Mucosa of gallbladder (tissue), 1 donor: ENCODE measurements at places on chromosomes 2 and 18. TPM values are rescaled to one million over a fixed set of nuclear protein-coding genes. Genes with fewer than 3 reads are reported as not detected.

The AQP12B gene
- not detected for total RNA-seq

The BOD1L2 gene
- total RNA-seq = not detected

The RGPD3 gene
- 0.14 TPM for total RNA-seq

DNA sequence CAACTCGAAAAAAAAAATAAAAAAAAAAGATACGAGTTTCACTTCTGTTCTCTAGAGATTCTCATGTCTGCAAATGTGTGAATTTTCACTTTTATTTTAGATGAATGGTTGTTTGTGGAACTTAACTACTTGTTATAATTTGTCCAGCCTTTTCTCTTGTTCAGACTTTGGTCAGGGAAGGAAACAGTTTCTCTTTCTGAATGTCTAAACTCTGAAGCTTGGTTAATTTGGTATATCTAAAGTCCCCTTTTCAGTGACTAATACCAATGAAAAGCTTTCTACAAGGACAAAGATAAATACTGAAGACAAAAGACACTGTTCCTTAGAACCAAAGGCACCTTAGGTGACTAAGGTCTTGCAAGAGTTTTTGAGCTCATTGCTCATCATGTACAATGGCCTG, 144.4 kb upstream of the PIEZO2 start:
- DNase-seq = no peak

DNA sequence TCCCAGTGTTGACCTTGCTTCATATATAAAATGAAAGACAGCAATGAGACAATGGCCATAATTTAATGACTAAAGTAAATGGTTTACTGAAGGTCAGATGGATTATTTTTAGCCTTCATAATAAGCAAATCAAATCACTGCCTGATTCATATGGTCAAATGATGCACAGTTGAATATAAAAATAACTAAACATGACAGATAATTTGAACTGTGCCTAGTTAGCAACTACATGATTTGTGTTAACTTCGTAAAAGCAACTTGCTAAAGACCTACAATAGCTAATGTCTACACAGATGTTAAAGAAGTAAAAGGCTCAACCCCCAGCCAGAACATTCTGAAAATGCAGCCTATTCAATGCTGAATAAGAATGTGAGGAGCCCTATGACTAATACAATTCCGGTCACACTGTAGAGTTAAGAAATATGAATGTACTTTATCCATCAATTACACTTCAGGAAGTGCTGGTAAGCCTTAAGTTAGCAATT, 590.8 kb upstream of the CDH2 start:
- DNase-seq = no peak

- no peak for DNase-seq
These were observed 99.0 kb downstream of the FAM124B start for GRCh38 chr2:224302952-224303351.

DNA sequence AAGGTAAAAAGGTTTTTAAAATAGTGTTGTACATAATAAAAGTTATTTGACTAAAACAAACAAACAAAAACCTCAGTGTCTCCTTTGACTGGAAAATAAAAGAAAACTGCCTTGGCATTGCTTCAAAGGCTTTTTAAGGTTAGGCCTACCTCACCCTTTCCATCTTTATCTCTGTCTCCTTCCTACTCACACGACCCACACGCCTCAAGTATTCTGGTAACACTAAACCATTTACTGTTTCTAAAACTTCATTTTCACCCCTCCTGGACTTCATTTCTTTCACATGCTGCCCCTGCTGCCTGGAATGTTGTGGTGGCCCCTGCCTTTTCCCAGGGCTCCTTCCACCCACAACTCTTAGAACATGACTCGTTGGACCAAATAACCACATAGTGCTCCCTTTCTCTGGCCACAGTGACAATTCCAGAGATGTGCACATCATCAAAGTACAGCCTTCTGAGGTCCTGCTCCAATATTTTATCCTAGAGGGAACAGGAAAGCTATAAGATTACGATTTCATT, 54.0 kb downstream of the ERBB4 start:
- DNase-seq = no peak

DNA sequence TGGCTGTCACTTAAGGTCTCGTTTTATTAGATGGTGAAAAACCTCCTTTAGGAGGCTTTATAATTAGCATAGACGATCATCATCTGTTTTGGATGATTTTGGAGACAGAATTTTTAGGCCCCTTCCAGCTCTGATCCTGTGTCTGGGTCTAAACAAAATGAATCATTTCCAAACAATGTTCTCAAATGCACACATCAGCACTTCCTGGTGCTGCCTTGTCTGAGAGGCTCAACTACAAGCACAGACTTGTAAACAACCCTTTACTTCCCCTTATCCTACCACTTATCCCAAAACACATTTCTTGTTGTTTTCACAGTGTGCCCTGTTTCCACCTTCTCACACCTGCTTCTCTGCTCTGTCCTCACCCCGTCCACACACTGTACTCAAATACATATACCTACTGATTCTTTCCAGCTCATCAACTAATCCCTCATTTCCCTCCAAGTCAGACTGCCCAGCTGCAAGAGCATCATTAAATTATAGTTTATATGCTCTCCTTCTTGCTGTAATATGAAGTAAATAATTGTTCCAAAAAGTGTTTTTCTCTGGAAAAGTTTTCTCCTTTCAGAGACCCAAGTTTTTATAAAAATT, 71.2 kb upstream of the COL3A1 start:
- no peak for DNase-seq

GRCh38 chr2:170227951-170228350, 50.0 kb downstream of the MYO3B start:
- no peak for DNase-seq

GRCh38 chr2:171347591-171348032, 86.2 kb downstream of the METTL8 start:
- peak; percentile 10 for DNase-seq

DNA sequence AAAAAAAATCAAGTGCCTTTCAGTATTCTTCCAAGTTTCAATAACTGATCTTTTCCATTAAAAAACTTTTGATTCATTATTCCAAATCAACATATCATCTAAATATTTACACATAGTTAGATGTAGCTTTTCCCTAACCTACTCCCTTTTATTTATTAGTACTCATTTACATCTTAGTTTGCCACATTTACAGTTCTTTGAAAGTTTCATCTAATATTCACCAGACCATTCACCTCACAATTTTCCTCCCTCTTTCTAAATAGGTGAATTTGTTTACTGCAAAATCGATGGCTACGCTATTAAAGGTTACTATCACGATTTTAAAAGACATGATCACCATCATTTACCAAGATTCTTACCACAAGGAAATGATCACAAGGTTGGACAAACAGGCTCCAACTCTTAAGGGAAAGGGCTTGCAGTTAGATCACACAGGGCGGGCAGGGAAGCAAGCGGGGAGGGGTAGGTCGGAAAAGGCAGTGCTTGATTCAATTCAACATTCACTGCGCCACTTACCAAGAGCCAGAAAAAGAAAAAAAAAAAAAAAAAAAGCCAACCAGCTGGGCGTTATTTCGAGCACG, 654 bp upstream of the MARCHF7 start:
- DNase-seq = no peak

- DNase-seq = no peak
These were observed 110.6 kb downstream of the CRIM1 start for GRCh38 chr2:36466135-36466534.

- no peak for DNase-seq
These were observed 67.1 kb downstream of the CYP26B1 start for GRCh38 chr2:72080286-72081145.

GRCh38 chr2:3483227-3483985, 35.9 kb downstream of the ADI1 start:
- peak; percentile 67 for DNase-seq

- DNase-seq = no peak
These were observed 78.0 kb upstream of the NFATC1 start for GRCh38 chr18:79317703-79318102.

- DNase-seq = no peak
These were observed 94.5 kb upstream of the CHRNA1 start for GRCh38 chr2:174858745-174859144.

GRCh38 chr2:240997856-240998705, at the start of gene SNED1:
SNED1 (plus strand) TSS chr2:240998618; CDS start chr2:240998838, 220 bp downstream.
- peak; percentile 87 for DNase-seq

- no peak for DNase-seq
These were observed 562 bp upstream of the MFSD2B start for GRCh38 chr2:24009367-24009679.

GRCh38 chr2:37664231-37664643, 7.2 kb downstream of the CDC42EP3 start:
- no peak for DNase-seq

DNA sequence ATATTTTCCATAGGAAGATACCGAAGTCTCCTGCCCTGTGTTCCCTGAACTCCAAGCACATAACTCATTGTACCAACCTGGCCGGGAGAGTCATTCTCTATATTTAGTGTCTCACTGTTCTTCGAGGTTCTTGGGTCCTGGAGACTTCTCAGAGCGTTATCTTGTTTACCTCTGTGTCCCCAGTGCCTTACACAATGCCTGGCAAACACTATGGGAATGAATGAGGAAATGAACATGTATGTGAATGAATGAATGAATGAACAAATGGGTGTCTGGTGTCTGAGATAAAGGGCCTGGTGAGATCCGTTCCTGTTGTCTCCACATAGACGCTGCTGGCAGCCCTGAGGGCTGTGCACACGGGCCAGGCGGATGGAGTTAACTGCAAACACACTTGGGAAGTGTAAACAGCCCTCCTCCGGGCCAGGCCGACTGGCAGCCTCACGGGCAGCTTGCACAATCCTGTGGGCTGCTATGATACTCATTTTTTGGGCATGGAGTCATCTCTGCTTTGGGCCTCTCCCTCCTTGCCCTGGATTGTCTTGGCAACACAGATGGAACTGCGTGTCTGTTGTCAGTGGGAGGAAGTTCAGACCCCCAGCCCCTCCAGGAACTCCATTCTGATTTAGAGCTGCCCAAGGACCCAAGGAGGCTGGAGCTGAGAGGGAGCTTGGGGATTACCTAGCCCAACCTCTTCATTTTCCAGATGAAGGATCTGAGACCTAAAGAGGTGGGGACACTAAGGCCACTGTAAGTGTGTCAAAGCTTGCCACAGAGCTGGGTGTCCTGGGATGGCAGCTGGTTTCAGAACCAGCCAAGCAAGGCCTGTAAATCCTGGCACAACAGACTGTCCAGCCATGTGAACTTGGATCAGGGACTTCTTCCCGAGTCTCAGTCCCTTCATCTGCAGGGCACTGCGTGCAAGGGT, 124.4 kb downstream of the INHBB start:
- DNase-seq = peak; percentile 82

DNA sequence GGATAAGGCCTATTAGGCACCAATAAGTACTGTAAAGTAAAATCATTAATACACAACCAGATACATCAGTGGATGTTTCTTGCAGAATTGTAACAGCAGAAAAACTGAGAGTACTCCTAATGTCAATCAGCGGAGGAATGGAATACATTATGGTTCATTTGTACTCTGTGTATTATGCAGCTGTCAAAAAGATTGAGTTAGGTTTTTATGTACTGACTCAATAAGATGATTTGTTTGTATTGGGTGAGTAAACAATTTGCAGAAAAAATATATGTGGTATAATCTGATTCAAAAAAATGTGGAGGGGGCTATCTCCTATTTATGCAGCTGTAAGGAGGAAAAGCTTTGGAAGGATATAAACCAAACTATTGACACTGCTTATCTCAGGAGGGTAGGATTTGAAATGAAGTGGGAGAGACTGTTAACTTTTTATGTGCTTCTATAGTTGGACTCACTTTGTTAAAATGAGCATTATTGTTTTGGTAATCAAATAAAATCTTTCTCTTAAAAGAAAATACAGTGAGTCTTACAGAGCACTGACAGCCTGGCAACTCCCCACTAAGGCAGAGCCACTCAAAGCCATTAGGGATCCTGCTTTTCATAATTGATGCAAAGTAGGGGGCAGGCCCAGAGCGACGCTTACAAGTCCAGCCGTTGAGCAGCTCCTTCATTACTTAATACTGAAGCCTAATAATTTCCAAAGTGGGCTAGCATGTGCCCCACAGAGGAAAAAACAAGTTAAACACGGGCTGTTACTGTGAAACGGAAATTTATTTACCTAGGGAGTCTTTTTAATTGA, 168.8 kb downstream of the PHLPP1 start:
- DNase-seq = no peak

- no peak for DNase-seq
These were observed 20.8 kb downstream of the KCNF1 start for GRCh38 chr2:10932345-10933151.

DNA sequence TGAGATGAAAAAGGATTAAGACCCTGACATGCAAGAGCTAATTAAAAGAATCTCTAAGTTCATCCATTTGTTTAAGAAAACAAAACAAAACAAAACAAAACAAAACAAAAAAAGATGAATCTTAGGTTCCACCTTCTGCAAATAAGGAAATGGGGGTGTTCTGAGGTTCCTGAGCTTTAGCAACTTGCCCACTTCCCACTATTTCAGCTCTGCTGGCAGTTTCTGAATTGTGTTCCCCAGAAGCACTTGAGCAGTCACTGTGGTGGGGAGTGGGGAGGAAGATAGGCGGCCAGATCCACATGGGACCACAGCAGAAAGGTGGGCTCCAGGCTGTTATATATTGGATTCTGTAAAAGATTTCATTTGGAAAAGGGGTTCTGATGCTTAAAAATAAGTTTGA, 20.3 kb downstream of the INO80C start:
- no peak for DNase-seq

- peak; percentile 23 for DNase-seq
These were observed 155.2 kb downstream of the TWIST2 start for GRCh38 chr2:239002954-239003623.

DNA sequence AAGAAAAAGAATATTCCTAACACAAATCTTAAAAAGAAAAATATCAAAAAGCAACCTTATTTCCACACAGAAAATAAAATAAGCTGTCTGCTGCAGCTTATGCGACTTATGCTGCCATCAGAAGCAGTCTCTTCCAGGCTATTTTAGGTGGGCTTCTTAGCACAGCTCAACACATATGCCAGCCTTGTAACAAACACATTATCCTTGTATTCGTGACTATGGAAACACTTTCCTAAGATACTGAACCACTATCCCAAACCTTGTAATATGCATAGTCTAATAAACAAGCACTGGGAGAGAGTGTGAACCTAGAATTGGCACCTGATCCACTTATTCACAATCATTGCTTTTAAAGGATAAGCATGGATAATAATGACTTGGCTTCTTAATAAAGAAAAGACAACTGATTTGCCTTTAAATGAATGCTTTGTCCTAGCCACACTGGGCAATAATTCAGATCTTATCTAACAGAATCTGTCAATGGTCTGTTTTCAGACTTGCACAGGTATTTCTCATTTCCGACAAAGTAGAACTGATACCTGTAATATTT, 40.0 kb upstream of the RNU4ATAC start:
- no peak for DNase-seq

DNA sequence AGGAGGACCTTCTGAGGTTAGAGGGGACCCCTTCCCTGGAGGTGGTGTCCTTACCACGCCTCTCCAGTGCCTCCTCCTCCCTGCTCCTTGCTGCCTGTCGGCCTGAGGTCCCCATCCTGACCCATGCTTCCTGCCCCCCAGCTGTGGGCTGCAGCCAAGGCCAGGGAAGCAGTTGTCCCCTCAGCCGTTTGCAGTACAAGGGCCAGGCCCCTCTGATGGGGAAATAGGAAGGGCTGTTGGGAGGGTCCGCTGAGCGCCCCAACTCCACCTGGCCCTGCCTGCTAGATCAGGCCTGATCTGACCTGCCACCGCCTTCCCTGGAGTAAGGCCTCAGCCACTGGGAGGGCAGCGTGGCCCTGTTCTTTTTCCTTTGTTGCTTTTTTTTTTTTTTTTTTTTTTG, 219.8 kb downstream of the KLHL29 start:
- no peak for DNase-seq
